Stimulated activated CD4-positive, alpha-beta T cell treated with anti-CD3 and anti-CD28 coated beads, TNF-alpha, amount 100 ng/mL, for 1 hour (primary cell): ENCODE measurements at places on chromosomes 1 and 21.
A peak's percentile ranks its signal among the peaks of the same experiment; 100 is the strongest.

GRCh38 chr21:45330075-45330781 lies 42.5 kb upstream of the POFUT2 start:
- no peak for DNase-seq

GRCh38 chr1:54798769-54799641 lies 2.1 kb downstream of the TTC22 start:
- no peak for DNase-seq

GRCh38 chr1:12553963-12554362 lies 64.0 kb downstream of the DHRS3 start:
- no peak for DNase-seq

DNA sequence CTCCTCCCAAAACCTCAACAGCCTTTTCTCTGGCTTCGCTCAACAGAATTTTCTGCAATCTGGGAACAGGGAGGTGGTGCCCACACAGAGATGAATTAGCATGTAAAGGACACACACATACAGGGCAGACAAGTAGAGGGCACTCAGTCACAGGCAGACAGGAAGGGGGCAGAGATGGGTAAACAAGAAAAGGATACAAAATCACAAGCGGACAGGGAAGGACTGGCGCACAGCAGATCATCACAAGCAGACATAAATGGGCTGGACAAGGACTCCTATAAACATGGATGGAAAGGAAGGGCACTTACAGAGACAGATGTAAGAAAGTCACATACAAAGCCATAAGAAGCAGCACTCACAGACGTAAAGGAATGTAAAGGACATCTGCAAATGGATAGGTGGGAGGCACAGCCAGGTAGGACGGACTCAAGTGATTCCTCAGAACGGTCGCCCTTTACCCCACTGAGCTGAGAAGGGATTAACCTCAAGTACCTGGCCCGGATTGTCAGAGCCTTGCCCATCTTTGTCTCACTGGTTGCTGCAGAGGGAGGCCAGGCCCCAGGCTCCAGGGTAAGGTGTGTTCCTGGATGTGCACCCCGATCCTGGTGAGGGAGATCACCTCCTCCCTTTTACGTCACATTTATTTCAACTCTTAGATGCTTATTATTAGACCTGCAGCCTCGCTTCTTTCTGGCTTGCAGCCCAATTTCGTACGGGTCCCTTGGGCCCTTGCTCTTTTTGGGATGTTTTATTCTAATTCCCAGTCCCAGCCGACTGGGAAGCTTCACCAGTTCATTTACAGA lies 836 bp upstream of the PRCC start:
- DNase-seq: no peak

DNA sequence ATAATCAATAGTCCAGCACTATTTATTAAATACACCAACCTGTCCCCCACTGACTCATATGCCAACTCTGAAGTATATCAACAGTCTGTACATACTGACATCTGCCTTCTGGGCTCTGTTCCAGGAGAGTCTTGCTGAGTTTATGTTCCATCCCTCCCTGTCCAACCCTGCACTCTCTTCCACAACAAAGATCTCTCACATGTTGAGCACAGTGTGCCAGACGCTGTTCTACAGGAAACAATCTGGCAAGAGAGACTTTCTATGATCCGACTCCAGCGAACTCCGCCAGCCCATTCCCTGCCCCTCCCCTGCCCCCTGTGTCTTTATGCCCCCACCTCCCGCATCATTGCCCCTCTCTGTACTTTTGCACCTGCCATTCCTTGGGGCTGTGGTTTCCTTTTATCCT lies 3.4 kb downstream of the LACTBL1 start:
- no peak for DNase-seq

- DNase-seq: peak; percentile 41
These were observed 708 bp downstream of the PRDM2 start for GRCh38 chr1:13700521-13701270.

DNA sequence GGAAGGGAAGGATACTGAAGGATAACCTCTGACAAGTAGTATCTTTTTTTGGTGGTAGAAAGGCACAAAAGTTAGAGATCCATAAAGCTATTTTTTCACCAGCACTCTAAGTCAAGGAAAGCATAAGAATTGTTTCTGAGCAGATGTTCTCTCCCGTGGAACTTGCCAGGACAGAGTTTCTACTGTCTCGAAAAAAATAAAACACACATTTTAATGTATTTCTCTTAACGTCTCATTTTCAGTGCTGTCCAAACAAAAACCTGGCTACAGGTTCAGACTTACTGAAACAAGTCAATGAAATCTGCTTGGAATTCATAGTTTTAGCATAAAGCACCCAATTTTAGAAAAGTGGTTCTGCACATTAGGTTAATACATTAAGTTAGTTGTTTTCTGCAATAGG lies 338.3 kb downstream of the LTN1 start:
- DNase-seq: no peak

GRCh38 chr1:209607795-209608178 lies 24.3 kb downstream of the CAMK1G start:
- no peak for DNase-seq

DNA sequence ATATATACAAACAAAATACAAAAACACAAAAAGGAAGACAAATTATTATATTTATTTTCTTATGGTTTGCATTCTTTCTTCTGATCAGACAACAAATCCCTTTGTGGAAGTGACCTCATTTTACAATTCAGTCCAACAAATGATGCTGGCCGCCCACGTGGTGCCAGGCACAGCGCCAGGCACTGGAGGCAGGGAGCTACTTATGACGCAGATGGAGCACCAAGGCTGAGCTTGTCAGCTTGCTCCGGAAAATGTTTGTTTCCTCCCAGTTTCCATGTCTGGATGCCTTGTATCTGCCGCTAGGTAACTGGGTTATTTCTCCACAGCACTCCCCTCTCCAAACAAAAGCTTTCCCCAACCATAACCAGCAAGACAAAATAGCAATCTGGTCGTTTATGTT lies 30.7 kb upstream of the CD34 start:
- DNase-seq: no peak

DNA sequence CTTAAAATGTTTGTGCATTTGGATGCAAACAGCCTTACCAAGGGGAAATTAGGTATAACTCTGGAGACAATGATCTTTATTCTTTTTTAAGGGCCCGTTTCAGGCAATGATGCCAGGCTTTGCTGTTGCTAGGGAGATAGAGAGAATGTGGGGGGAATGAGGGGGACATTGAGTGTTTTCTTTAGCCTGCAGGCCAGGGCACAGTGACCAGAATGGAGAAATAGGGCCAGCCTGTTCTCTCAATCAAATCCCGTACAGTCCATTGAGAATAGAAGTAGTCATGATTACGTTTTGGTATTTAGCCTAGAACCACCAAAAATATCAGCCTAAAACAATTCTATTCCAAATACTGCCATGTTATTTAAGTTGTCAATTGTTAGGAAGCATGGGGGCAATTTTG lies 49.0 kb downstream of the RGS7 start:
- no peak for DNase-seq

- DNase-seq: no peak
These were observed 7.3 kb downstream of the NDUFV3 start for GRCh38 chr21:42900446-42900845.

DNA sequence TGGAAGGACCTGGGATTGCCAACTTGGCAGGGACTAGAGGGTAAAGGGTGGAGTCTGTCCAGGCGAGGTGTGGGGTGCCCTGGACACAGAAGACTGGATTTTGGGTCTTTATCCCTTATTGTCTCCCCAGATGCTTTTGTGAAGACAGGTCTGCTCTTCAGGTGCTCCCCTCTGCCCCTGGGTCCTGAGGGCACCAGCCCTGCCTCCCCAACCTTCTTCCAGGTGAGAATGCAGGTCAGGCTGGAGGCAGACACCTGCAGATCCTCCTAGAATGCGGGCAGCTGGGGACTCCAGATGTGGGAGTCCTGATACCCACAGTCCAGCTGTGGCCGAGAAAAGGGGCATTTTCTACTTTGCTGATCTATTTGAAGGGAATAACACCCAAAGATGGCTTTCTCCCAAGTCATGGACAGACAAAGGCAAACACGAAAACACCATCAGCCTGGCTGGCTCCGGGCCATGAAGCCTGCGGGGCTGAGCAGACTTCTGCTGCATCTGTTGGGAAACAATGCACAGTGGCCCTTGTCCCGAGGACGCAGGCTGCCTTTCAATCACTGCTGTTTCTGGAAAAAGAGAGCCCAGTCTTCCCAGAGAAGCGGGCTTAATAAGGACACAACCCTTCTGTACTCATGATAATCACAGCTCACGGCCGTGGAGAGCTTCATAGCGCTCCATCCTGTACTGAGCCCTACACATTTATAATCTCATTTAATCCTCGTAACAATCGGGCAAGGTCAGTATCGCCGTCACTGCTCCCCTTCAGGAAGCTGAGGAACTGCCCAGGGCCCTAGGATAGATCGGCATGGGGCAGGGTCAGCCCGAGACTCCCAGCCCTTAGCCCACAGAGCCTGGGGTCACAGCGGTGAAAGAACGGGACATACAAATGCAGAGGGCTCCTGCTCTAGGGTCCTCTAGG lies 62.0 kb upstream of the ABCG1 start:
- no peak for DNase-seq

- no peak for DNase-seq
These were observed 143.2 kb downstream of the RASAL2 start for GRCh38 chr1:178237121-178237520.

DNA sequence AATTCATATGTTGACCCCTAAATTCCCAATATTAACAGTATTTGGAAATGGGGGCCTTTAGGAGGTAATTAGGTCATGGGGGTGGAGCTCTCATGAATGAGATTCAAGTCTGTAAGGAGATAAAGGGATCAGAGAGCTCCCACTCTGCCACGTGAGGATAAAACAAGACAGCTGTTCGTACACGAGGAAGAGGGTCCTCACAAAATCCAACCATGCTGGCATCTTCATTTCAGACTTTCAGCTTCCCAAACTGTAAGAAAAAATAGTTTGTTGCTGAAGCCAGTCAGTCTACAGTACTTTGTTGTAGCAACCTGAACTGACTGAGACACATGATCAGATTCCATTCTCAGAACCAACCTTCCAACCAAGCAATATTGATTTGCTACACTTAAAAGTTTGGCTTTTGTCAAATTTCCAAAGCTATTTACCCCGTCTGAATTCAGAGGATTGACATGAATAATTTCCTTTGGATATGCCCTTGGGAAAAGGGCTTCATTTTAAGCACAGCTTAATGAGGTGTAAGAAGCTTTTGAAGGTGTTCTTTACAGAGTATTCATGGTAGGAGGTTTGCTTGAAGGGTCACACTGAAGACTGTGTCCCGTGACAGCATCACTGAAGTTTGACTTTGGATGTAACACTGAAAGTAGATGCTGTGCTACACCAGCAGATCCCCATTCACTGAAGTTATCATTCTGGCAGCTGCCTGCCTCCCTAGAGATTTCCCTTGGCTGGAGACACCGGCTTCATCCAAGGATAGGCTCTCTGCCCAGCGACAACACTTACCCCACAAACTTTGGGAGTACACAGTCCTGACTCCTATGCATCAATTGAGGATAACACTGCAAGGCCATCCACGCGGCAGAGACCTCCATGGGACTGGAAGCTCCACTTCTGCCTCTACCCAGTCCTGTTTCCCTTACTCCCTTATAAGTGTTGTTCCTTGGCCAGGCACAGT lies 4.9 kb upstream of the OMA1 start:
- DNase-seq: no peak

DNA sequence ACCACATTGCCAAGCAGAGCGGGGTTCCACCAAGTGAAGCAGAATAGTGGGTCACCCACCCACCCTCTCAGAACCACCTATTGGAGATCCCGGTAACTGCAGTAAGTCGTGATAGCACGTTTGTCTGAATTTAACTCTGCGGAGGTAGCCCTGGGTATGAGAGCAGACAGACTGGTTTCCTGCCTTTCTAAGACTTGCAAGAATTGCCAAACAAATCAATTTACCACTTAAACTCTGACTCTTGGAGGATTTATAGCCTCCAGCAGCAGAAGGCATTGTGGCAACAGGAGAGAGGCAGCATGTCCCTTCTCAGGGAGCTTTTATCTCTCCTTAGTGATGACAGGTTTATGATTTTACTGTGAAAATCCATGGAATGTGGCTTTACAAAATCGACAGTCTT lies 287.9 kb upstream of the FMN2 start:
- no peak for DNase-seq

GRCh38 chr1:64659478-64660138 lies 85.3 kb upstream of the RAVER2 start:
- no peak for DNase-seq

DNA sequence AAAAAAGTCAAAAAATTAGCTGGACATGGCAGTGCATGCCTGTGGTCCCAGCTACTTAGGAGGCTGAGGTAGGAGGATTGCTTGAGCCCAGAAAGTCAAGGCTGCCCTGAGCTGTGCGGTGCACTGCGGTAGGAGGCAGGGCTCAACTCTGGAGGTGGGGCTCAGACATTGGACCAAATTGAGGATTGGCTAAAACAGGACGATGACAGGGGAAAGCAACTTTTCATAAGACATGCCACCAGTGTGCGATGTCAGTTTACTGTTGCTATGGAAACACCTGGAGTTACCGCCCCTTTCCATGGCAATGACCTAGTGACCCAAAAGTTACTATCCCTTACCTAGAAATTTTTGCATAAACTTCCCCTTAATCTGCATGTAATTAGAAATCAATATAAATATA lies 85.3 kb downstream of the DISP3 start:
- DNase-seq: no peak

DNA sequence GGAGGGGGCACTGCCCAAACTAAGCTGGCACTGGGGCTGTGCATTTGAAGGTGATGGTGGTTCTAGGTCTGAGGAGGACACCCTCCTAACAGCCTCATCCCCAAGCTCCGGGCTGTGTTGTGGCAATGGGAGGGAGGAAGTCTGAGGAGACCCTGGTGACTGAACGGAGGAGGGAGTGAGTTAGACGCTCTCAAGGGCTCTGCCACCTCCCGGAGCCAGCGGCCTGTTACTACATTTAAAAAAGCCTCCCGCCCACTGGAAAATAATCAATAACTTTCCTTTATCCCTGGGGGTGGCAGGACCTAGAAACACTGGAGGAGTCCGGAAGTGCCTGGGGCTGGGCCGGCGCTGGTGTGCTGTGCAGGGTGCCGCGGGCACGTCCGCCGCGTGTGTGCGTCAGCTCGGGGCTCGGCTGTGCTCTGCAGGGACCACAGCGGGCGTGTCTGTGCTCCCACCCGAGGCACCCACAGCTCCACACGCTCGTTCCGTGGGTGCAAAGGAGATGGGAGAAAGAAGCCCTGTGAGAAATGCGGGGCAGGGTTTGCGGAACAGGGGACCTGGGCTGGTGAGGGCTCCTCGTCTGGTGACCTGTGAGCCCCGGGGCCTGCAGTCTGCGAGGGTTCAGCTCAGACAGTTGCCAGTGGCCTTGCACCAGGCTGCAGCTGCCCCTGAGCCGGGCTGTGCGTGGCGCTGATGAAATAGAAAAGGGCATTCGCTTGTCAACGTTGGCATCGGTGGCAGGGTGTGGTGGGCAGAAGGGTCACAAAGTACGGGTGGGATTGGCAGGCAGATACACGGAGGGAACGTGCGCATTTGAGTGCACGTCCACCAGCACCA lies 5.3 kb downstream of the SAMD11 start:
- no peak for DNase-seq

- DNase-seq: no peak
These were observed 8.3 kb upstream of the SLC2A1 start for GRCh38 chr1:42966688-42967612.

DNA sequence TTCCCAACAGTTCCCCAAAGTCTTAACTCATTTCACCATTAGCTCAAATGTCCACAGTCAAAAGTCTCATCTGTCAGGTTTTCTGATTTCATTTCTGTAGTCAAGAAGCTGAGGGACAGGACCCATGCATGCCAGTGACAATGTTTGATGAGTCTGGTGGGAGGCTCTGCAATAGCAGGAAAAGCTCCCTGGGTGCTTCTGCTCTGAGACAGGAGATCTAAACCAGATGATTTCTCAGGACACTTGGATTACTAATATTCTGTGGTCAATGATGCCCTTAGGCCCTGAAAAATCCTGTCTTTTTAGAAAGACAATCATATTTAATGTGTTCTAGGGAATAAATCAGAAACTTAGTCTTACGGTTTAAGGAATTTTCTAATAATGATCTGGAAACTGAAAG lies 56.4 kb downstream of the PCBP3 start:
- no peak for DNase-seq
